Fibroblast of skin of abdomen (primary cell): ENCODE measurements at places on chromosomes 11 and 22.

DNA sequence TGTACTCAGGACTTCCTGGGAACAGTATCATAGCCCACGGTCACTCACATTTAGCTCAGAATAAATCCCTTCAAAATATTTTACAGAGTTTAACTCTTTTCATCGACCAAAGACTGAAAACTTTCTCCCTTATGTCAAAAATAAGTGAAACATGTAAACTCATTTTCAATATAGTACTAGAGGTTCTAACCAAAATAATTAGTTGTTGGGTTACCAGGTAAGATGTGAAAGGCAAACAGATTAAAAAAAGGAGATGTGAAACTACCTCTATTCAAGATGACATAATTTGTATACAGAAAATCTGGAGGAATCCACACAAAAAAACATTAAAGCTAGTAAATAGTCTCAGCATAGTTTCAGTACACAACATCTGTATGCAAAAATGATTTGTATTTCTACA, 20.3 kb downstream of the XKR3 start:
- DNase-seq, result no peak

DNA sequence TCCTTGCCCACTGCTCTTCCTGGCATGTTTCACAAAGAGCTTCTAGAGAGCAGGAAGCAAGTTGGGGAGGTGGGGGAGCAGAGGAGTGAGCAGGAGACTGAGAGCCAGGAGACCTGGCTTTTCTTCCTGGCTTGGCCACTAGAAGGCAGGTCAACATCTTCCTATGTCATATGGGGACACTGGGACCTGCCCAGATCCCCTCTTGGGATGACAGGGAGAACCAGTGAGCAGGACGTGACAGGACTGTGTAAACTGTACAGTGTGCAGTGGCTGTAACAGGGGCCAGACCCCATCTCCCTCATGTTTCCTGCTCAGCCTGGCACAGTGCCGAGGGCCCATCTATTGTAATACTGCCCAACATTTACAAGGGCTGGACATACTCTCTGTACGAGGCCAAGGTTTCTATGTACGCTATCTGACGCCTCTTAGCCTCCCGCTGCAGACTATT, 29.4 kb downstream of the GDPD5 start:
- DNase-seq, result no peak

GRCh38 chr11:65225279-65226102, 36.3 kb upstream of the POLA2 start:
- peak; percentile 47 for DNase-seq

DNA sequence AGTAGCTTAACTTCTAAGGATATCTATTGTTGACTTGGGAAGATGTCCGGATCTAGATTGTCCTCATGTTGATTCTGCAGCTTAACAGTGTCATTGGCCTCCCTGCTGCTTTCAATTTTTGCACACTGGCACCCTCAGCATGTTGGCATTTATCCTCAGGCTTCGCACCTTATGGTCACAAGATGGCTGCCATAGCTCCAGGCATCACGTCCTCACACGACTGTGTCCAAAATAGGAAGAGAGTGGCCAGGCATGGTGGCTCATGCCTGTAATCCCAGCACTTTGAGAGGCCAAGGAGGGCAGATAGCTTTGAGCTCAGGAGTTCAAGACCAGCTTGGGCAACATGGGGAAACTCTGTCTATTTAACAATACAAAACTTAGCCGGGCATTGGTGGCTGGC, 58.3 kb upstream of the RASD2 start:
- no peak for DNase-seq

- DNase-seq, result peak; percentile 97
Measured at GRCh38 chr11:18394275-18394927, at the start of gene LDHA. Gene LDHA (plus strand): TSS chr11:18394563. CDS start chr11:18396843, 2,280 bp downstream.

GRCh38 chr11:107651672-107652071, 60.2 kb downstream of the SLN start:
- peak; percentile 13 for DNase-seq

GRCh38 chr22:21055880-21056319, 10.2 kb downstream of the LRRC74B start:
- DNase-seq, result no peak

DNA sequence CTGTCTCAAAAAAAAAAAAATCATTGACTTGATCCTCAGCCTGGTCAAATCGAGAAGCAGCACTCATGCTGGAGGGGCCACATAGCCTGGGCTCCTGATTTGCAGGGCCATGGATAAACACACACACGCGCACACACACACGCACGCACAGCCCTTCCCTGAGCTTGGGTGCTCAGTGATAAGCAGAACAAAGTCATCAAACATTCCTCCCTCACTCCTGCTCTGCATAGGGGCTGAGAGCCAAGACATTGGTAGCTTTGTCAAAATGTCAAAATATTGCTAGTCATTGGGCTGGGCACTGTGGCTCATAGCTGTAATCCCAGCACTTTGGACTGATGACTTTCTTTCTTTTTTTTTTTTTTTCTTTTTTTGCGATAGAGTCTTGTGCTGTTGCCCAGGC, 34.0 kb upstream of the A4GALT start:
- peak; percentile 58 for DNase-seq

DNA sequence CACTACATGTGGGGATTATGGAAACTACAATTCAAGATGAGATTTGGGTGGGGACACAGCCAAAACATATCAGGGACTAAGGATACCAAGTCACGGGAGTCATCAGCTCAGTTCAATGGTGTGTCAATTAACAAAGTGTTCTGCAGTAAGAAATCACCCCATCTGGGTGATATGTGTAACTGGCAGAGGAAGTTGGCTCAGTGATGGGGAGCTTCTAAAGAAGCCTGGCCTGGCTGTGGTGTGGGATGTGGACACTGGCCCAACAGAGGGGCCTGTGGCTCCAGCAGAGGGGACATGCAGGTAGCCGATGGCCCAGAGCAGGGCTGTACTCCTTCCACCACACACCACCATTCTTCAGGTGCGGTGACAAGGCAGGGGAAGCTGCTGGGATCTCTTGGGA, 31.6 kb downstream of the RPS6KA4 start:
- no peak for DNase-seq

DNA sequence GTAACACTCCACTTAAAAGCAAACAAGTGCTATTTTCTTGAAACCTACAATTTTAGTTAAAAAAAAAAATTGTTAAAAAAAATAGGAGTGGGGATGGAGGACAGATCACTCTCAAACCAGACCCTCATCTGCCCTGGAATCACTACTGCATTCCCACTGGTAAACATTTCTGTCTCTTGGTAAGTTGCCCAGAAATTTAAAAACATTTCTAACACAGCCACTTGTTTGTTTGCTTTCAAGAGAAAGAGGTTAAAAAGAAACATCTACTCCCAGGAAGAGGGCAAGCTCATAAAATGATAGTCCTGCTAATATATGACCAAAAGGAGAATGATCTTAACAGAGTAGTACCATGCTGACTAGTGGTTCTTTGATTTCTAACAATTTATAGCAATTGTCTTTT, 83.3 kb downstream of the SGSM3 start:
- no peak for DNase-seq

- peak; percentile 15 for DNase-seq
Measured at GRCh38 chr11:10441091-10441490, 14.0 kb upstream of the AMPD3 start.

GRCh38 chr22:28116219-28116673, 197.2 kb upstream of the PITPNB start:
- DNase-seq, result peak; percentile 97

GRCh38 chr22:44143579-44143978, 37.1 kb upstream of the PARVG start:
- DNase-seq, result no peak

DNA sequence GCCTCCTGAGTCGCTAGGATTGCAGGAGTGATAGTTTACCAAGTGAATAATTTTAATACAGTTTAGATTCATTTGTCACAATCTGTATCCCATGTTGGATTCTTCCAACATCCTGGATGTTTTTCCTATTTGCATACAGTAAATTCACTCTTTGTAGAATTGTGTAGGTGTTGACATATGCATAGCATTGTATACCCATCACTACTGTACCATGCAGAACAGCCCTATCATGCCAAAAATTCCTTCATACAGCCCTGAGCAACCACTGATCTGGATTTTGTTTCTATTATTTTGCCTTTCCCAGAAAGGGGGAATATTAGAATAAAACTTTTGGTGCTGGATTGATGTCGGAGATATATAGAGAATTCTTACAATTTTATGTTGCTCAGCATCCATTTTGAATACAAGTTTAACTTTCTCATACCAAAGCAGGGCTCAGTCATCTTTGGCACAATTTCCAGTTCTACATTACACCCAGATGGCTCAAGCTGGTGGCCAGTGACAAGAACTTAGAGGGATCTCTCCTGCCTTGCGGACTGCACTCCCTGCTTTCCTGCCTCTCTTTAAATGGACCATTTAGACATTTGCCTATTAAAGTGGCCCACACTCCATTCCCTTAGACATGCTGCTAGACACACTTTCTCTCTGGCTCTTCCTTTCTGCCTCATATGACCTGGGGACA, 45.4 kb upstream of the CFAP300 start:
- DNase-seq, result no peak

DNA sequence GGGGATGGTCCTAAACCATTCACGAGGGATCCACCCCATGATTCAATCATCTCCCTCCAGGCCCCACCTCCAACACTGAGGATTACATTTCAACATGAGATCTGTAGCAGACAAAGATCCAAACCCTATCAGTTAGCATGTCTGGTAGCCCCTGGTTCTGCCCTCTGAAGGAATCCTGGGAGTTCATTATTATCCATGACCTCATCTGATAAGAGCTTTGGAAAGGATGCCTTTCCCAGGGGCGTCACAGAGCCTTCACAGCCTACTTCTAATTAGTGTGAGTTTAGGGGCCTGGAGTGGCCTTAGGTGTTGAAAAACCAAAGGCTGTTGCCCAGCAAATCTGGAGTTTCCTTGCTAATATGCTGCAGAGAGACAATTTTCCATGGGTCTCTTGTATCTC, 8.6 kb upstream of the EIF3M start:
- no peak for DNase-seq

GRCh38 chr11:72972496-72973128, 158.4 kb downstream of the ATG16L2 start:
- peak; percentile 64 for DNase-seq

DNA sequence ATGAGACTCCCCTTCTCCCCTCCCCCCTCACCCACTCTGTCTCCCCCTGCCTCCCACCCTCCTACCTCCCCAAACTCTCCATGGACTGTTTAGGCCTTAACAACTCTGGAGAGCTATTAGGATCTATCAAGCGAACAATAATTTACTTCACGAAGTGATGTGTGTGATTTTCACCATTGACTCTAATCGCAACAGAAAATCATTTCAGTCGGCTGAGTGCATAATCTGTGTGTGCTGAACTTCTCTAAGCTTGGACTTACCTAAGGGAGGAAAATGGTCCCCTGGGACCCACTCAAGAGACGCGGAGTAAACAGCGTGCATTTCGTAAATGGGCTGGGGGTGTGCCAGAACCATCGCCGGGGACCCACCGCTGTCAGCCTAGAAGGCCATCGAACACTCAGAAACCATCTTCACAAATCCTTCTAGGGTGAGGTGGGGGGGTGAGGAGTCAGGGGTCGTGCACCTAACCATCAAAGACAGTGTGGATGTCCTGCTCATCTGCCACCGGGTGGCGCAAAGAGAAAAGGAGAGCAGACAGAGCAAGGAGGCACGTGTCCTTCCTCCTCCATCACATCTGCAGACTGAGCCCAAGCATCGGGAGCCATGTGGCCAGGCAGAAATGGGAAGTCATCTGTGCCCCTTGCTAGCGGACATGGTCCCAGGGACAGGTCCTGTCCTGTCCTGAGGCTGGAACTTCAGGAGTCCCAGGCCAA, 62.1 kb upstream of the NUP50 start:
- DNase-seq, result peak; percentile 56

DNA sequence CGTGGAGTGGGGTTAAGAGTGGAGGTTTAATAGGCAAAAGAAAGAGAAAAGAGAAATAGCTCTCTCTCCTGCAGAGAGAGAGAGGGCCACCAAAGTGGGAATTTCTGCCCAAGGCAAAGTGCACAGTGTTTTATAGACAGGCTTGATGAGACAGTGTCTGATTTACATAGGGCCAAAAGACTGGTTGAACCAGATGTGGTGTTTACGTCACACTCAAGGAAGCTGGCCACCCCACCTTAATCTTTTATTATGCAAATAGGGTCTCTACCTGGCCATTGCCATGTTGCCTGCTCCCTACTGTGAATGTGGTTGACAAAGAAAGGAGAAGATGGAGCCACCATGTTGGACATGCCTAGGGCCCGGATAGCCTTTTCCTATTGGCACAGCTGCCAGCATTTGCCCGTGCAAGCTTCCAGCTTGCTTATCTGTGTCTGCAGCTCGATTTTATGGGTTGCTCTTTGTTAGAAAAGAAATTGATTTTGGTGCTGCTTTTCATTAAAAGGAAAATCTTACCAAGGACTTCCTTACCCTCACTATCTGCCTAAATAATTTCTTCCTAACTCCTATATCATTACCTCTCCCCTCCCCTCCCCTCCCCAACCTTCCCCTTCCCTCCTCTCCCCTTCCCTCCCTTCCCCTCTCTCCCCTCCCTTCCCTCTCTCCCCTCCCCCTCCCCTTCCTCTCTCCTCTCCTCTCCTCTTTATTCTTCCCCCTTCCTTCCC, 436.0 kb downstream of the NELL1 start:
- no peak for DNase-seq

- no peak for DNase-seq
Measured at GRCh38 chr11:114556135-114556534, 3.5 kb downstream of the NXPE1 start.
